ENCODE measurements at places on chromosomes 13 and 19.

GRCh38 chr19:9296336-9296735 lies 13.3 kb downstream of the ZNF699 start:
- H3K27me3 ChIP-seq: no peaks in the 10 kb centered on the region
- peaks cover 69% of the 10 kb centered on the region for H3K36me3 ChIP-seq
- no peak for DNase-seq

- no peaks in the 10 kb centered on the region for H3K27me3 ChIP-seq
- H3K4me3 ChIP-seq: no peak overlapping the region
- H3K27ac ChIP-seq: no peak overlapping the region
- H3K4me1 ChIP-seq: no peaks in the 10 kb centered on the region
Measured at GRCh38 chr13:97491452-97491851, 57.5 kb downstream of the RAP2A start.

GRCh38 chr13:109357751-109358471 lies 428.5 kb downstream of the IRS2 start:
- no peaks in the 10 kb centered on the region for H3K36me3 ChIP-seq
- H3K27ac ChIP-seq: no peak overlapping the region
- DNase-seq: no peak
- H3K27me3 ChIP-seq: no peaks in the 10 kb centered on the region
- H3K4me1 ChIP-seq: no peaks in the 10 kb centered on the region

DNA sequence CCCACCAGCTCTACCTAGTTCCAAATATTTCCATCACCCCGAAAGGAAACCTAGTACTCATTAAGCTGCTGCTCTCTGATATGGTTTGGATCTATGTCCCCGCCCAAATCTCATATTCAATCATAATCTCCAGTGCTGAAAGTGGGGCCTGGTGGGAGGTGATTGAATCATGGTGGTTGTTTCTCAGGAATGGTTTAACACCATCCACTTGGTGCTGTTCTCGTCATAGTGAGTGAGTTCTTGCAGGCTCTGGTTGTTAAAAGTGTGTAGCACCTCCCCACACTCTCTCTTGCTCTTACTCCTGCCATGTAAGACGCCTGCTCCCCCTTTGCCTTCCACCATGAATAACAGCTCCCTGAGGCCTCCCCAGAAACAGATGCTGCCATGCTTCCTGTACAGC lies 43.4 kb upstream of the MED4 start:
- no peak overlapping the region for H3K4me3 ChIP-seq
- no peaks in the 10 kb centered on the region for H3K27me3 ChIP-seq
- no peak for DNase-seq
- no peak overlapping the region for H3K27ac ChIP-seq
- H3K4me1 ChIP-seq: peaks cover 7% of the 10 kb centered on the region
- H3K36me3 ChIP-seq: no peaks in the 10 kb centered on the region

GRCh38 chr13:106367361-106367971 lies 168.0 kb downstream of the EFNB2 start:
- no peak overlapping the region for H3K4me3 ChIP-seq
- DNase-seq: no peak
- no peaks in the 10 kb centered on the region for H3K36me3 ChIP-seq
- no peaks in the 10 kb centered on the region for H3K4me1 ChIP-seq
- H3K27ac ChIP-seq: no peak overlapping the region
- H3K27me3 ChIP-seq: peaks cover 2% of the 10 kb centered on the region

- H3K27ac ChIP-seq: peak within 1 kb of the TSS; percentile 97
- peak; percentile 61 for DNase-seq
- H3K4me3 ChIP-seq: peak within 1 kb of the TSS; percentile 87
Measured at GRCh38 chr19:38877781-38878574, at the start of gene RINL. Gene RINL, minus strand, starts transcription at chr19:38878275. Its CDS starts 1,533 bp downstream, at chr19:38876742.

DNA sequence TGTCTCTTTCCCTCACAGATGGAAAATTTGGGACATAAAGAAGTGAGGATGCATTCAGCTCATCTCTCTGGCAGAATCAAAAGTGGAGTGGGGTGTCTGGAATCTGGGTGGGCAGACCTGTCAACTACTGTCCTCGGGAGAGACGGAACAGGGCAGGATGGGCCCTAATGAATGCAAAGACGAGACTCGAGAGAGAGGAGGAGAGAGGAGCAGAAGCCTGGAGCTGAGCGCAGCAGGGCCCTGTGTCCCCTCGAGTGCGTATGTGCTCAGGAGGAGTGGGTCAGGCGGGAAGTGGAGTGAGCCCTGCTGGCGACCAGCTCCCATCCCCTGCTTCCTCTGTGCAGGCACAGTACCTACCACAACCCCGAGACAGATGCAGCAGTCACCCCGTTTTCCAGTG lies 78.9 kb downstream of the TEX29 start:
- DNase-seq: no peak
- H3K27me3 ChIP-seq: peaks cover 4% of the 10 kb centered on the region
- H3K4me3 ChIP-seq: no peak overlapping the region

DNA sequence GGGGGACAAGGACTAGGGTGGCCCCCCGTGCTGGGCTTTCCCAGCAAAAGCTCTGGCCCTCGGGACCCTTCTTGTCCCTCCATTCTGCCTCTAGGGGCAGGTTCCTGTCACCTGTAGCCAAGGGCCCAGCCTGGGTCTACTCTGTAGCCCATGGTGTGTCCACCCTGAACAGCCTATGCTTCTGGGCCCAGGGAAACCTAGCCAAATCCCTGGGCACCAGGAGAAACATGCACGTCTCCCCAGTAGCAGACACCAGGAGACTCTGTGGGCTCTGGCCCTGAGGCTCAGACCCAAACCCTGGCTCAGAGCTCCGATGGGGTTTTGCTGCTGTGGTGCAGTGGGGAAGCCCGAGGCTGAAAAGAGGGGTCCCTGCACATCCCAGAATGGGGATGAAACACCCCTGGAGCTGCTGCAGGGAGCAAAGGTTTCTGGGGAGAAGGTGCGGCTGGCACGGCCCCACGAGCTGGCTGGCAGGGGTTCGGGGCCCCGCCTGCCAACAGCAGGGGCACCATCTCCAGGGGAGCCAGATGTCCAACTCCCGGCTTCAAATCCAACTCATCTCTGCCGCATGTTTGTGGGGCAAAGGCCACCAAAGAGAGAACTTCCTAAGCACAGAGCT lies 18.2 kb downstream of the CEBPG start:
- H3K36me3 ChIP-seq: peaks cover 4% of the 10 kb centered on the region
- no peak for DNase-seq
- H3K4me3 ChIP-seq: no peak overlapping the region
- no peaks in the 10 kb centered on the region for H3K4me1 ChIP-seq
- no peak overlapping the region for H3K27ac ChIP-seq
- H3K27me3 ChIP-seq: no peaks in the 10 kb centered on the region

- H3K4me1 ChIP-seq: no peaks in the 10 kb centered on the region
- H3K36me3 ChIP-seq: peaks cover 6% of the 10 kb centered on the region
- H3K27me3 ChIP-seq: peaks cover 4% of the 10 kb centered on the region
- H3K4me3 ChIP-seq: no peak overlapping the region
- no peak overlapping the region for H3K27ac ChIP-seq
Measured at GRCh38 chr13:77786695-77787287, 89.3 kb downstream of the SLAIN1 start.
